Inflammatory macrophage (primary cell): ENCODE measurements at places on chromosomes 11 and 22.

GRCh38 chr11:115202074-115202473, 302.1 kb downstream of the CADM1 start:
- DNase-seq = no peak

DNA sequence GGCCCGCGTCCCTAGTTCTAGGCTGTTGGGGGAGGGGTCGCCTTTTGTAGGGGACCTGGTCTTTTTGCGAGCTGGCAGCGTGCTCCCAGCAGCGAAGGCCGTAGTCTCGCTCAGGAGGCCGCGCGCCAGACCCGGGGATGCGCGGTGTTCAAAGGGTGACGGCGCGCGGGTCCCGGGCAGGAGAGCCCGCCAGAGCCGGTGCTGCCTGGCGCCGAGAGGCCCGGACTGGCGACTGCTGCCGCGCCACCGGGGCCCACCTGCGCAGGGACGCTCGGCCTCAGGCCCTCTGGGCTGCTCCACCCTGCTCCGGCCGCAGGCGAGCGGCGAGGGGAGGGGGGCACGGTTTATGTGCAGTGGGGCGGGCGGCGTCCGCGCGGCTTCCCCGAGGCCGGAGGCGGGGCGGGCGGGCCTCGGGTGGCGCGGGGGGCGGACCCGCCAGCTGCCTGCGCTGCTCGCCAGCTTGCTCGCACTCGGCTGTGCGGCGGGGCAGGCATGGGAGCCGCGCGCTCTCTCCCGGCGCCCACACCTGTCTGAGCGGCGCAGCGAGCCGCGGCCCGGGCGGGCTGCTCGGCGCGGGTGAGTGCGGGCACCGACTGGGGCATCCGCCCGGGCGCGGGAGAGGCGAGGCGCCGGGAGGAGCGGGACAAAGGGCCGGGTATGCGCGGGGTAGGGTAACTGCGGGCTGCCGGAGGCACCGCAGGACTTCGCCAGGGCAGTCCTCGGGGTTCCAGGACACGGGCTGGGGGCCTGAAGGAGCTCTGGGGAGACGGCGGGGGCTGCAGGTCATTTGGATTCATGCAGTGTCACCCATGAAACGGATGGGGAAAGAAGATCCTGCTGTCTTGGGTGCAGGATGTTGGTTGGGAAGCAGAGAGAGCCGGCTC, at the start of gene PRSS23:
Gene PRSS23, plus strand, starts transcription at position 467 of the 884 bp plus-strand sequence. CDS start 7,102 bp downstream, outside the sequence.
- peak; percentile 31 for DNase-seq

DNA sequence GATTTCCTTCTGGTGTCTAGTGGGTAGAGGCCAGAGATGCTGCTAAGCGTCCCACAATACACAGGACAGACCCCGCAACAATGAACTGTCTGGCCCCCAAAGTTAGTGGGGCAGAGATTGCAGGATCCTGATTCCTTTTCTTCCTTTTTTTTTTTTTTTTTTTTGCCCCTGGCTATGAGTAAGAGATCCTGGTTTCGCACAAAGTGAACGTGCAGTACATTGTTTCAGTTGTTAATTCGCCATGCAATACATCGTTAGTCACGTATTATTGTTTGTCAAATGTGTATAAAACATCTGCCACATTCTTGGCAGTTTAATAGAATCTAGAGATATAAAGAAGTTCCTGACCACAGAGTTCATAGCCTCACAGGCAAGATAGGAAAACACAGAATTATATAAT, 20.2 kb downstream of the ST3GAL4 start:
- no peak for DNase-seq

GRCh38 chr11:124195189-124195734, 12.1 kb downstream of the OR10D3 start:
- peak; percentile 67 for DNase-seq

DNA sequence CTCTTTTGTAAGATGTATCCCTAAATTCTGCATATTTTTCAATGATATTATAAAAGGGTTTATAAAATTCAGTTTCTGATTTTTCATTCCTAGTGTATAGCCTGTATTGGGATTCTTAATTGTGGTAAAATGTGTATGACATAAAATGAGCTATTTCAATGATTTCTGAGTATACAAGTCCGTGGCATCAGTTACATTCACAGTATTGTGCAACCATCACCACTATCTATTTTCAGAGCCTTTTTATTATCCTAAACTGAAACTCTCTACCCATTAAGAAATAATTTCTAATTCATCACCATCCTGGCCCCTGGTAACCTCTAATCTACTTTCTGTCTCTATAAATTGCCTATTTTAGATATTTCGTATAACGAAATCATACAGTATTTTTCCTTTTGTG, 39.8 kb downstream of the EIF3F start:
- no peak for DNase-seq
